ENCODE measurements at places on chromosomes 3 and 15.

GRCh38 chr3:38151667-38152265 is 13.3 kb downstream of the MYD88 start:
- DNase-seq = no peak

- DNase-seq = no peak
Observed at GRCh38 chr3:41323467-41324155, 124.3 kb downstream of the CTNNB1 start.

- no peak for DNase-seq
Observed at GRCh38 chr3:30989276-30990030, 95.0 kb upstream of the GADL1 start.

- no peak for DNase-seq
Observed at GRCh38 chr3:2082871-2083480, 15.7 kb upstream of the CNTN4 start.

- DNase-seq = no peak
Observed at GRCh38 chr15:96790004-96790403, 459.5 kb downstream of the NR2F2 start.

GRCh38 chr3:98558100-98558827 is 26.5 kb downstream of the GPR15 start:
- no peak for DNase-seq

- DNase-seq = no peak
Observed at GRCh38 chr3:178295292-178295912, 240.8 kb upstream of the KCNMB2 start.

DNA sequence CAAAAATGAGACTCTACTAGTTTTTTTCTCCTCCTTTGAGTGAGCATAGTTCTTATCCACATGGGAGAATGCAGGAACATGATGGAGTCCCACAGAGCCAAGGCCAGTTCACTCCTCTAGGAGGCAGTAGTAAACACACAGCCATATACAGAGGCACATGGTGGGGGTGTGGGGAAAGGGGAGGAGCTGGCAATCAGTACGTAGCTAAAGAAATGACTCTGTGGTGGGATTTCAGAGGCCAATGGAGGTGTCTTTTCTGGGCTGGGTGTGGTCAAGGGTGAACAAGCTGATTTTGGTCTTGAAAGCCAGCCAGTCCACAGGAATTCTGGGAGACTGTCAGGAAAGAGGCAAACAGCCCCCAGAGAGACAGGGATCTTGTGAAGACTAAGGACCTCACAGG is 6.6 kb upstream of the RAB11A start:
- peak; percentile 46 for DNase-seq

GRCh38 chr3:186882881-186883685 is 40.6 kb downstream of the ADIPOQ start:
- peak; percentile 11 for DNase-seq

GRCh38 chr15:92869263-92869940 is 30.7 kb upstream of the CHD2 start:
- DNase-seq = no peak

- no peak for DNase-seq
Observed at GRCh38 chr3:90056281-90057032, 949.0 kb downstream of the EPHA3 start.

- DNase-seq = no peak
Observed at GRCh38 chr15:31379042-31379441, 52.4 kb downstream of the KLF13 start.

- DNase-seq = no peak
Observed at GRCh38 chr3:141170678-141171295, 60.8 kb upstream of the PXYLP1 start.

DNA sequence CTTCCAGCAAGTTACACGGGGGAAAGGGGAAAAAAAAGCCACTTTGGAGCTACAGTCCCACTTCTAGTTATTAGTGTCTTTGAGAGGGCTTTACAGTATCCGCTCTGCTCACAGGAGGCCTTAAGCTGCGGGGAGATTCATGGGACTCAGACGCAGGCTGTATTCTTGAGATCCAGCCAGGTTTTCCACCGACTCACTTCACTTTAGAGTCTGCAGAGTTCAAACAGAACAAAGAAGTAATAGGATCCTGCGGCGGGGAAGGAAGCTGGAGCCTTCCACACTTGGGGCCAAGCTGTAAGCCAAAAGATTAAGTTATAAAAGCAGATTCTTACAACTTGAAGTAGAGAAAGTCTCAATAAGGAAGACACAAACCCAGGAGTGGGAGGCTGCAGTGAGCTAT is 60.2 kb upstream of the FAM174B start:
- no peak for DNase-seq

- DNase-seq = no peak
Observed at GRCh38 chr15:99343208-99343607, 91.9 kb downstream of the LRRC28 start.

DNA sequence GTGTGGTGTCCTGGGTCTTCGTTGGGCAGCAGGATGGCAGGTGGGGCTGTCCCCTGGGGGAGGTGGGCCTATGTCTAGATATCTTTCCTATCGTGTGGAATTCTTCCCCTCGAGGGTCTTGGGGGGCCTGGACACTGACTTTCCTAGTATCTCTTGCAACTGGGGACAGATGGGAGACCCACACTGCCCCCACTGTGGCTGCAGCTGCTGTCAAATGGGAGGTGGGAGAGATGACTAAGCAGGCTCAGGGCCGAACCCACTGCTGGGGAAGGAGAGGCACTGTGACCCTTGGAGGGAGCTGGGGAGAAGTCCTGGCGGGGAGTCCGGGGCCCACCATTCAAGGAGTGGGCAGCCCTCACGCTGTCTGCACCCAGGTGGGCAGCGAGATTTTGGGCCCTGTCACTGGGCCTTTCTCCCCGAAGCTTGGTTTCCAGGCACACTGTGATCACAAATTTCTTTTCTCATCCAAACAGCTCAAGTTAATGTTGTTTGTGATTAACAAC is 2.9 kb upstream of the FBLN2 start:
- DNase-seq = no peak

DNA sequence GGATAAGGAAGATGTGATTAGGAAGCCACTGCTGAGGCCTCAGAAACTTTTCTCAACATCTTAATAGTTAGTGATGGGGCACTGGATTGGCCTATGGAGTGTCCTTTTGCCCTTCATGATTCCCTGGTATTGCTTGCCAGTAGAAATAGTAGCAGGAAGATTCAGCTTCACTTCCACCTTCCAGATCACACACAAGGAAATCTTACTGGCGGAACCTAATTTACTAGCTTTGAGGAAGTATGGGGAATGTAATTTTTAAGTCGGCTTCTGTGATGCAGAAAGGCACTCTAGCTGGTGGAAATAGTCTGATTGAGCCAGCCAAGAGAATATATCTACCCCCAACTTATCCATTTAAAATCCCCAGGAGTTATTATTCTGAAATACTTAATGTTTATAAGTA is 46.5 kb downstream of the LPP start:
- no peak for DNase-seq

GRCh38 chr3:117587416-117587815 is 877.8 kb downstream of the TUSC7 start:
- DNase-seq = no peak

GRCh38 chr3:78434801-78435200 is 1333.0 kb downstream of the ROBO1 start:
- DNase-seq = no peak

- no peak for DNase-seq
Observed at GRCh38 chr3:51538115-51538458, 432 bp upstream of the RAD54L2 start.

DNA sequence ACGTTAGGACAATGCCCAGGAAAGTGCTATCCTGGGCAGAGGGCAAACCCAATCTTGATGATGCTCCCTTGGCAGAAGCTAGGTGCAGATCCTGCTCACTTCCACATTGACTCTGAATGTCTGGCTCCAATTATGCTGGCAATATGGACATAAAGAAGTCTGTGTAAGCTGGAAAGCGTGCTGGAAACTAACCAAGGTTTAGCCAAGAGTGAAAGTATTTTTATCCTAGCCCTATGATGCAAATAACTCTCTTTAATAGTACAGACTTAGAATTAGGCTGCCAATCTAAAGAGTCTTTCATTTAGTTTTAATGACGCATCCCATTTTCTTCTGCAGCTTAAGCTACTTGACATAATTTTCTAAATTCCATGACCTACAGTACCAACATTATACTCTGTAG is 571.8 kb downstream of the TUSC7 start:
- DNase-seq = no peak

DNA sequence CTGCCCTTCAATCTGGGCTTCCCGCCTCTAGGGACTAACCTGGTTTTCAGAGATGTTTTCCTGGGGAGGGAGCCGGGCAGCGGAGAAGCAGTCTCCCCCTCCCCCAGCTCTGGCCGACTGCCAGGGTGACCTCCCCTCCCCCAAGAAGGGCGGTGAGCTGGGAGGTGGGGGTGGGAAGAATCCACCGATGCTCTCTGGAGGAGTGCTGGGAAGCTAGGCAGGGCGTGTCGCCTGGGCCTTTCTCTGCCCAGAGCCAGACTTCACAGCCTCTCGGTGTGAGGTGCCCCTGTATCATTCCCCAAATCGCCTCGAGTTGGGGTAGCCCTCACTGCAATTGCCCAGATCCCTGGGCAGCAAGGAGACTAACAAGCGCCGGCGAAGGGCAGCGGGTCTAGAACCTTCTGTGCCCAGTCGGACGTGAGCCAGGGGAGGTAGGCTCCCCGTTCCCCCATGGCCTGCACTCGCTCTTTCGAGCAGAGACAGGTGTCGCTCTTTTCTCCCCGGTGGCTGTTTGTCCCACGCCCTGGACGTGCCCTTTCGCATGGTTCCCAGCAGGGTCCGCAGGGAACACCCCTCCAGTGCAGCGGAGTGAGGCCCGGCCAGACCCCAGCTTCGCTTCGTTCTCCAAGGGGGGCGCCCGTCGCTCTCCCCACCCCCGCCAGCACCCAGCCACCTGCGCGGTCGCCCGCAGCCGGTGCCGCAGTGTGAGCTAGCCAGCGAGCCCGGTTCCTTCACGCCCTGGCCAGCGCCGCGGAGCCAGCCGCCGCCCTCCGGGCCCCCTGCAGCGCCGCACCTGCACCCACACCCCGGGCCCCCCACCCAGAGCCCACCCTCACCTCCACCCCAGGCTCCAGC is 1.1 kb downstream of the RAB6B start:
- no peak for DNase-seq

- DNase-seq = no peak
Observed at GRCh38 chr3:60528651-60529050, 722.6 kb downstream of the FHIT start.

GRCh38 chr15:65835447-65835846 is 33.8 kb upstream of the RAB11A start:
- DNase-seq = no peak

DNA sequence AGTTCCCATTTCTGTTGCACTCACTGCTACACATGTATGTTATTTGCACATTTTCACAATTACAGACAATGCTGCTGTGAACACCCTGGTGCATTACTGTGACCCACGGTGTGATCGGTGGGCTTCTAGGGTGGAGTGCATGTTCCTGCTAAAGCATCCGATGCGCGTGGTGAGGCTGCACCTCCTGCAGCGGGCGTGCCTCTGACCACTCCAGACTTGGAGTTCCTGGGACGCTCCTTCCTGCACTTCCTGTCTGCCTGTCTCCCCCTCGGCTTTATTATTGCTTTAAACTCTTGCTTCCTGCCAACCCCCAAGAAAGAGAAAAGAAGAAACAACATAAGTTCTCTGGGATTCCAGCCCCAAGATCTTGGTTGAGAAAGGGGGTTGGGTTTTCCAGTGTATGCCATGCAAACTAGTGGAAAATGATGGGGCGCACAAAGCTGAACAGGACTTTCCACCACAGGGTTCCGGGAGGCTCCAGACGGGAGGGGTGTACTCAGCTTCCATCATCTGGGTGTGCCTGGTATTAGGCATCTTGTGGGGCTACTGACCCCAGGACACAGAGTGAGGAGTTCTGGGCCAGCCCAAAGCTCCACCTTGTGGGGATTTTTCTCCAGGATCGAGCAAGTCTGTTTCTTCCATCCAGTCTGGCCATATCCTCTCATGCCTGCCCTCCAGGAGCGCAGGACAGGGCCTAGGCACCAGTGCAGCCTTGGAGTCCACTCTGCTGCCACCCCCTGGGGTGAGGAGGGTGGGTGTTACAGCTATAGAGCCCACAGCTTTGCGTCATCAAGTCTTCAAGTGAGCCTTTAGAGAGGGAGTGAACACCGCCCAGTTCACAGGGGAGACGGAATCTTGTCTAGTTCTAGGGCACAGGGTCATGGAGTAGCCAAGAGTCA is 11.2 kb downstream of the RPL32 start:
- no peak for DNase-seq

GRCh38 chr3:39754549-39754948 is 54.9 kb upstream of the MYRIP start:
- no peak for DNase-seq

DNA sequence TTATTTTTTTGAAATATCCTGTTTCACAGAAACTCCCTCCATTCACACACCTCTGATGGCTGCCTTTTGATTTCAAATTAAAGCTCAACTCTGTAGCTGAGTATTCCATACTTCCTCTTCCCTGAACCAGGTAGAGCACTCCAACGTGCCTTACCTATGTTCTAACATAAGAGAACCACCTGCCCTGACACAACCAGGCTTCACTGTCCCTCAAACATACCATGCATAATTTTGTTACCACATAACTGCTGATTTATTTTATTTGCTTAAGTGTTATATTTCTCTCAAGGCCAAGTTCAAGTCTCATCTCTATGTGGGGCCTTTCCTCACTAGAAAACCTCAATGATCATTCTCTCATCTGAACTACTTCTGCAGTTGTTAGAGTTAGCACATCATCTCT is 209.7 kb downstream of the P3H2 start:
- no peak for DNase-seq

- no peak for DNase-seq
Observed at GRCh38 chr15:75694241-75695182, 18.1 kb downstream of the CSPG4 start.

DNA sequence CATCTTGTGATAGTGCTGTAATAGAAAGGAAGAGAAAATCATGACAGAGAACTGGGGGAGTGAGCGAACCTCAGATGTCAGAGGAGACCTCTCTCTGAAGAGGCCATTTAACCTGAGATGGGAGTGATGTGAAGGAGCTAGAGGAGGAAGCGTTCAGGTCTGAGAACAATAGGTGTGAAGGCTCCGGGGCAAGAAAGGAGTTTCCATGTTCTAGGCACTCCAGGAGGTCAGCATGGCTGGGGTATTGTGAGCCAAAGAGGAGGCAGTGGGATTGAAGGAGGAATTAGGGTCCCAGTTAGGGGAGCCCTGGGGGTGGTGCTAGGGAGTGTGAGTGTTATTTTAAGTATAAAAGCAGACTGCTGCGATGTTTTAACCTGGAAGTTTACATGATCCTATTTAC is 8.8 kb upstream of the FILIP1L start:
- no peak for DNase-seq

DNA sequence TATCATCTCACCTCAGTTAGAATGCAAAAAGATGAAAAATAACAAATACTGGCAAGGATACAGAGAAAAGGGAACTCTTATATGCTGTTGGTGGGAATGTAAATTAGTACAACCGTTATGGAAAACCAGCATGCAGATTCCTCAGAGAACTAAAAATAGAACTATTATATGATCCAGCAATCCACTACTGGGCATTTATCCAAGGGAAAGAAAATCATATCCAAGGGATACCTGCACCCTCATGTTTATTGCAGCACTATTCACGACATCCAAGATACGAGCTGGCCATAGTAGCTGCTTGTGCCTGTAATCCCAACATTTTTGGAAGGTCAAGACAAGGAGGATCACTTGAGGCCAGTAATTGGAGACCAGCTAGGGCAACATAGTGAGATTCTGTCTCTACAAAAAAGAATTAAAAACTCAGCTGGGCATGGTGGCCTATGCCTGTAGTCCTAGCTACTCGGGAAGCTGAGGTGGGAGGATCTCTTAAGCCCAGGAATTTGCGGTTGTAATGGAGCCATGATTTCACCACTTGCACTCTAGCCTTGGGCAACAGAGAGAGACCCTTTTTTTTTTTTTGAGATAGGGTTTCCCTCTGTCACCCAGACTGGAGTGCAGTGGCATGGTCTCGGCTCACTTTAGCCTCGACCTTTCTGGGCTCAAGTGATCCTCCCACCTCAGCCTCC is 26.6 kb downstream of the USP50 start:
- DNase-seq = no peak

All from activated T-cell treated with anti-CD3 and anti-CD28 coated beads for 4 hours (primary cell).